ENCODE measurements at places on chromosomes 4 and X. TPM values are rescaled to one million over a fixed set of nuclear protein-coding genes. Genes with fewer than 3 reads are reported as not detected.

ARHGAP6 gene
- 1.7 TPM for total RNA-seq

SCD5 gene
- 3.2 TPM for total RNA-seq

GLRB gene
- total RNA-seq, result 0.27 TPM

CENPI gene
- 2.6 TPM for total RNA-seq

HAUS3 gene
- 10.6 TPM for total RNA-seq

HGFAC gene
- total RNA-seq, result not detected

STBD1 gene
- 2.1 TPM for total RNA-seq

CXorf49 gene
- total RNA-seq, result not detected

GYPE gene
- not detected for total RNA-seq

CACNA1F gene
- total RNA-seq, result not detected

SEC24B gene
- 38.5 TPM for total RNA-seq

DNA sequence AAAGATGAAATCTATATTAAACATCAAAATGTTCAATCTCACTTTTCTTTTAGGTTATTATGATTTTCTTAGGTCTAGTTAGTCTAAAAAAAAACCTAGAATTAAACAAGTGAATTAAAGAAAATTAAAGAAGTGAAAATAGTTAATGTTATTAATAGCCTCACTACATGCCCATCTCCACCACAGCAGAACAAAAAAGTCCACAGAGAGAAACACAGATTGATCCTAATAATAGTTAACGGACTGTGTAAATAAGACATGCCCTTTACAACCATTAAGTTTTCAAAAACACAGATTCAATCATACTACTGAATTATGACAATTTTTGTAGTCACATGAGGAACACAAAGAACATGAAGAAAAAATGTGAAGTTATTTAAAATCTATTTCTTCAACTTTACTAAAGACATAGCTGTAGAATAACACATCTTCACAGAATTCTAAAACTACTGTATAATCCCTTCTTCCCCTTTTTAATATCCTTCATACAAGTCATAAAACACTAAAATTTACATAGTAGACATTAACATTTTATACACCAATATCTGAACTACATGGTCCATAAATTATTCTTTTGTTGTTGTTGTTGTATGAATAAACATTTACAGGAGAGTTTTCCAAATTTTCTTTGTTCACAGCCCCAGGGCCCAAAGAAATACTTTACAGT lies 15.3 kb downstream of the HELQ start:
- no peak for DNase-seq

DNA sequence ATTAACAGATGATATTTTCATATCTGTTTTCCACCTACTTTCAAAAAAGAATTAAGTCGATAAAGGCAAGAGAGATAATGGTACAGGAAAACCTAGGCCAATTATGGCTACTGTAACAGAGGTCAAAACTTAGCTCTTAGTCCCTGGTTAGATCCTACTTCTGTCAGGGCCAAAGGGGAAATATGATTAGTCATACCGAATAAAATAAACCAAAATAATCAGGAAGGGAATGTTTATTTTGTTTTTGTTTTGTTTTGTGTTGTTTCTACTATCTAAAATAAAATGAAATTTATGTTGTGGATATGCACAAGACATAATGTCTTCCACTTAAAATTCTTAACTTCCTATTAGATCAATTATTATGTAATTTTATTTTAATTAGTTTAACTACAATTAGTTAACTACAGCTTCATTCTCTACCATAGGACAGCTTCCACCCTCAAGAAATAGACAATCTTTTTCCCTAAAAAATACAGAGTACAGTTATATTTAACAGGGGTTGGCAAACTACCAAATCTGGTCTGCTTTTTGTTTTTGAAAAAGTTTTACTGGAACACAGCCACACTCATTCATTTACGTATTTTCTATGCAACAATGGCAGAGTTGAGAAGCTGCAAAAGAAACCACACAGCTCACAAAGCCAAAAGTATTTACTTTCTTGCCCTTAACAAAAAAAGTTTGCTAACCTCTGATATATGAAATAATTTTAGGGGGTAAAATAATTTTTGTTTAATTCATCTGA lies 25.4 kb downstream of the TMEM47 start:
- DNase-seq, result no peak

GRCh38 chr4:153151535-153152455 lies 52.4 kb upstream of the TRIM2 start:
- no peak for DNase-seq

GRCh38 chrX:8245411-8245810 lies 74.3 kb upstream of the VCX2 start:
- no peak for DNase-seq

DNA sequence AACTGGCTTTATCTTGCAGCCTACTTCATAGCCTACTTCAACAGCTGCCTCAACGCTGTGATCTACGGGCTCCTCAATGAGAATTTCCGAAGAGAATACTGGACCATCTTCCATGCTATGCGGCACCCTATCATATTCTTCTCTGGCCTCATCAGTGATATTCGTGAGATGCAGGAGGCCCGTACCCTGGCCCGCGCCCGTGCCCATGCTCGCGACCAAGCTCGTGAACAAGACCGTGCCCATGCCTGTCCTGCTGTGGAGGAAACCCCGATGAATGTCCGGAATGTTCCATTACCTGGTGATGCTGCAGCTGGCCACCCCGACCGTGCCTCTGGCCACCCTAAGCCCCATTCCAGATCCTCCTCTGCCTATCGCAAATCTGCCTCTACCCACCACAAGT lies 4.0 kb downstream of the GPR50 start:
- no peak for DNase-seq

DNA sequence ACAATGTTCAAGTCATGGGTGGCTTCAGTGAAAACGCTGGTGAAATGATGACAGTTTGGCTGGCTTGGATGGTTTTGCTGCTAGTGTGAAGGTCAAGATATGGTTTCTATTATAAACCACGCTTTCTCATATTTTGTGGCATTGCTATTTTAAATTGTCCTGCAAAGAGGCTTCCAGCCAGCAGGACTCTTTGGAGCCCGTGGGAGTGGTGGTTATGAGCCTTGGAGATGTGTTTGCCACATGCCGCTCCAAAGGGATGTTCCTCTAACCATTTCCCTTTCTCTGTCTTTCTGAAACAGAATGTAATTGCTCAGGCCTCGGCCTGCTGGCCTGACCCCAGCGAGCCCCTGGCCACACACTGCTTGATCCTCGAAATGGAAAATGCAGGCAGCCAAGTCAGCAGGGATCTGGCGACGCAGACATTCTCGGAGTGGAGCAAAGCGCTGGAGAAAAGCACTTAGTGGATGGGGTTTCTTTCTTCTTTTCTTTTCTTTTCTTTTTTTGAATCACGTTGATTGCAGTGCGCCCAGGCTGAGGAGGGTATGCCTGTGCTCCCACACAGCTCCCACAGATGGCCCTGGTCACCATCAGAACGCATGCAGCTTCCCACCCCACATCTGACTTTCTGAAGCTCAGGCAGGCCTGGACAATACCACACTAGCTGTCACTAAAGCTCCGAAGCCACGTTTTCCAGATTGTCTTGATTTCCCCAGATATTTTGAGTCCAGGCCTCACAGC lies 114.0 kb downstream of the ENPP6 start:
- no peak for DNase-seq

DNA sequence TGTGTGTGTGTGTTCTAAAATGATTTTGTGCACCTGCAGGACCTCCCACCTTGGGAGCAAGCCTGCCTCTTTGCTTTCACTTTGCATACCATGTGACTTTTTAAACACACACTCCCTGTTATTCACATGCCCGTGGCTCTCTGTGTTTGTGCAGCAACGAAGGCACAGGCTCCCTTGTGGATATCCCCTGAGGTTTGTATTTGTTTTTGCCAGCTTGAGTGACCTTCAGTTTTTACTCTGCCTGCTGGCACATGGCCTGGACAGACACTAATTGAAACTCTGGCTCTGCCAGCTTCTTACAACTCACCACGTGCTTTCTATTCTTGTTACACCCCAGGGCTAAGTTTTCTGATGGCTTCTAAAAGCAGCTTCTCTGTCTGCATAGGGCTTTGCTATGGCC lies 885.8 kb downstream of the SH3BGRL start:
- no peak for DNase-seq

DNA sequence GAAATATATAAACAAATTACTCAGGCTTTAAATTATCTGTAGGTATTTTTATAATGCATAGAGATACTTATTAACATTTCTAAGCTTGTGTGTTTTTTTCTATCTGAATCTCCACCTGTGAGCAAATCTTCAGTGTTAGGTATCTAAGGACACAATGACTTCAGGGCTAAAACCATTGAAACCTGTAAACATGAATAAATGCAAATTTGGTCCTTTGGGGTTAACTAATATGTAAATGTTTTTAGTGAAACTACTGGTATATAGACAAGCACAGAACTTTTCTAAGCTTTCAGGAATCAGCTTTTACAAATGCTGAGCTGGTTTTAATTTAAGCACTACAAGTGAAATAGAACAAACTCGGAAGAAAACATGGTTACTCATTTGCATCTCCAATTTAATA lies 147.9 kb downstream of the FBXO8 start:
- no peak for DNase-seq

DNA sequence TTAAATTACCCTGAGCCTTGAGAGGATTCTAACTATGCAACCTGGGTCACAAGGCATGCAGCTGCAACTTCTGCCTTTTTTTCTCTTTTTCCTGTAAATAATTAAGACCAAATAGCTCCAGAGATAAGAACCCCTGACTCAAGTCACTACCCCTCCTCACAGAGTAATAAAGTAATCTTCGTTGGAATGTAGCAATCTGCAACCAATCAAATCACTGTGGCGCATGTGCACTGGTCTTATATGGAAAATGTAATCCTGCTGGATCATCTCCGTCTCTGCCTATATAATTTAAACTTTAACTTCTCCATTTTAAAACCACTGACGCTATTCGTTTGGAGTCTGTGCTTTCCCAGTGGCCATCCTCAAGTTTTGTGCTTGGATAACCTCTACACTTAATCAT lies 6.1 kb upstream of the EFHC2 start:
- DNase-seq, result no peak

- no peak for DNase-seq
Observed at GRCh38 chrX:154063234-154063633, 34.3 kb downstream of the MECP2 start.

DNA sequence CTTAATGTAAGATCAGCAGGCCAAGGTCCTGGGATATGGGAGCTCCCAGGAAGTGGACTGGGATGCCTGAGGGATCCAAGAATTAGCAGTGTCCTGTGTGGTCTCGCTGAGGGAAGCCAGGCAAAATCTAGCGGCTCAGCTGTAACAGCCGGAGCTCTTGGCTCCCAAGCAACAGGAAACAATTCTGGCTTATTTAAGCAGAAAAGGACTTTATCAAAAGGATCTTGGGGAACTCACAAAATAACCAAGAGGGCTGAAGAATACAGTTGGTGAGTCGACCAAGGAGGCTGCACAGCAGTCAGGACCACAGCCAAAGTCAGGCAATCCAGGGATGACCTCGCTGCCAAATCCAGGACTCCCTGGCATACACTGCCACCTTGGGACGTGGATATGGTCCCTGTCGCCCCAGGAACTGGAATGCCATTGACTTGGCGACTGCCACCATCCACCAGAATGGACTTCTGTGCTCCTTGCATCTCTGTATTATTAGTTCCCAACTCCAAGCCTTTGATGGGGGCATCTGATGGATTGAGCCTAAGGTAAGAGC lies 165.3 kb upstream of the BCOR start:
- no peak for DNase-seq

- no peak for DNase-seq
Observed at GRCh38 chr4:60368986-60369385, 831.1 kb upstream of the ADGRL3 start.

GRCh38 chr4:84582988-84583875 lies at the start of gene CDS1:
TSS of gene CDS1 (plus strand) at chr4:84583127. CDS start at chr4:84583402, 275 bp downstream.
- no peak for DNase-seq

- DNase-seq, result no peak
Observed at GRCh38 chr4:15130441-15130840, 128.2 kb downstream of the CPEB2 start.

- no peak for DNase-seq
Observed at GRCh38 chr4:41013746-41014145, 200.6 kb downstream of the APBB2 start.

DNA sequence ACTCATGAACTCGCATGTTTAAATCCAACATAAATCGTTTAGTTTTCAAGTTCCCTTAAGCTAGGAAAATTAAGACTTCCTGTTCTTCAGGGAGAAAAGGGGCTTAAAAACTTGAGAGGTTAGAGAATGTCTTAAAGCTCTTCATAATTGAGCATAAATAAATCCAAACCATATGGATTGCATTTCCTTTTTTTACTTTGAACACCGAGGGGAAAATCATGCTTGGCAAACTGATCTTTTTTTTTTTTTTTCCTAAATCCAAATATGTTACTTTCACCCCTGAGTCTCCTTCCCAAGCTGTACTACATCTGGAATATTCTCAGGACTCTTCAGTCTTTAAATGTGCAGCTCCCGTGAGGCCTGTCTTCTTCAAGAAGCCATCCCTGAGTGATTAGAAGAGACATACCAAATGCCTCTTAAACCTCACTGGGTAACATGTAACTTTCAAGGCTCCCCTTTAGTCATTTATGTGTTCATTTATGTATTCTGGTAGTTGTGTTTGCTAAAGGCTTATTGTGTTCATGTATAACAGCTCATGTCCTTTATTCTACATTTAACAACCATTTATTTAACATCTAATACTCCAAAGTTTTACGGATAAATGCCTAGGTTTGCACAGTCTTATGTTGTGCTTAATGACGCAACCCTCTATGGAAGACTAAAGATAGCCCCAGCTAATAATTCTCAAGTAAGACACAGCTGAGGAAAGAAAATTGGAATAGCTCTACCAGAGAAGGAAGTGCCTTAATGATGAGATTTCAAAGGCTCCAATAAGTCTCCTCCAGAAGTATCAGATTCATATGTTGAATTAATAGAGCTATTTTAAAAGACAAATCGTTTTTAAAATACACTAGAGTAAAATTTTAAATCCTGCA lies 107.0 kb downstream of the AGTR2 start:
- DNase-seq, result no peak

DNA sequence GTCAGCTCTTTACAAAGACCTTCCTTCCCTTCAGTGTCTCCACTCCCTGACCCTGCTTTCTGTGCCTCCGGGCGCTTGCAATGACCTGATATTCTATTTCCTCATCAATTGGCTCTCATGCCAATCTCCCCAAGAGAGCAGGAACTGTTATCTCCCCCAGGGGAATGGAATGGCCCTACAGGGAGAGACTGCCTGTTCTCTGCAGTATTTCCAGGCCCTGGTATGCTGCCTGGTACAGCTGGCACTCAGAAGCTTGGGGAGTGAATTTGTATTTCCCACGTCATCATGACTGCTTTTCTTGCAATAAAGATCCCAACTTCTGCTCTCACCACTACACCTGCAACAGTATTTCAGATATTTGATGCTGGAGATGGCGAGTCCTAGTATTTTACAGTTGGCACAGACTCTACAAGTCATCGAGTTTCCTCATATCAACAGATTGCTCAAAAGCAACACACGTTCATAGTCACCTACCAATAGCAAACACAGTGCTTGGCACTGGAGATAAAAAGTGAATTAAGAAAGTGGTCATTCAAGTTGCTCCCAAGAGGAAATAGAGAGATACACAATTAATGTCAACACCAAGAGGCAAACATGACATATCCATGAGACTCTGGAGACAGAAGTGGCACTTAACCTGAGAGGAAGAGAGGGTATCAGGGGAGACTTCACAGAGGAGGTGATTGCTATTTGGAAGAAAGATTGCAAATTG lies 90.5 kb upstream of the EGFL6 start:
- no peak for DNase-seq

All from esophagus squamous epithelium (tissue), 5 donors.